Tibial nerve (tissue), 4 donors: ENCODE measurements at places on chromosomes 4 and X. TPM values are rescaled to one million over a fixed set of nuclear protein-coding genes. Genes with fewer than 3 reads are reported as not detected.

PRAF2 gene
- 21.0 TPM for total RNA-seq

SSX4B gene
- not detected for total RNA-seq

- DNase-seq, result no peak
These were observed 4.1 kb downstream of the ATP1B4 start for GRCh38 chrX:120365968-120366367.

APLN gene
- 0.20 TPM for total RNA-seq

DNA sequence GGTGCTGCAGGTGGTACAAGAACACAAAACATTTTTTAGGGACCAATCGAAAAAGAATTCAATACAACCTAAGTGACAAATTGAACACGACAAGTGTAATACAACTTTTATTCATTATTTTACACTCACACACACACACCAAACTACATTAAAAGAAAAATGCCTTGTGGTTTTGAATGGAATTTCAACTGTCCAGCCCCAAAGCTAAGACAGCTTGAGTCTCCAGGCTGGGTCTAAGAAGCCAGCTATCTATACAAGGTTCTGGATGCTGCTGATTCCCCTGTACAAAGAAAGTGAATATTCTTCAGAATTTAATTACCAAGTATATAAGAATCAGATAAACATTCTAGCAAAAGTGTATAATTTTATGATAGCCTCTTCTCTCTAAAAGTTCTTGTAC lies 118.2 kb downstream of the PPP3CA start:
- DNase-seq, result no peak

- no peak for DNase-seq
These were observed 9.6 kb upstream of the RUFY3 start for GRCh38 chr4:70712150-70712549.

DNA sequence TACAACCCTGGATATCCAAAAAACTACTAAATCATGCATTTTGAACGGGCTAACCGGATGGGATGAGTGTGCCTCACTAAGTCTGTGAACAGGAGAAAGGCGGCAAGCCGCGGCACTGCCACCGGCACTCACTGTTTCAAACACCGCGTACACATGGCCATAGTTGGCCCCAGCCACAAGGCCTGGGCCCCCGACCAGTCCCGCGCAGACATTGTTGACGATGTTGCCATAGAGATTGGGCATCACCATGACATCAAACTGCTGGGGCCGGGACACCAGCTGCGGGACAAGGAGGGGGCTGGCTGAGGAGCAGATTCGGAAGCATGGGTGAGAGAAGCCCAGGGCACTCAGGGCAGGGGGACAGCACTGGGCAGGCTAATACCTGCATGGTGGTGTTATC lies 5.8 kb downstream of the SRPK3 start:
- DNase-seq, result no peak

DNA sequence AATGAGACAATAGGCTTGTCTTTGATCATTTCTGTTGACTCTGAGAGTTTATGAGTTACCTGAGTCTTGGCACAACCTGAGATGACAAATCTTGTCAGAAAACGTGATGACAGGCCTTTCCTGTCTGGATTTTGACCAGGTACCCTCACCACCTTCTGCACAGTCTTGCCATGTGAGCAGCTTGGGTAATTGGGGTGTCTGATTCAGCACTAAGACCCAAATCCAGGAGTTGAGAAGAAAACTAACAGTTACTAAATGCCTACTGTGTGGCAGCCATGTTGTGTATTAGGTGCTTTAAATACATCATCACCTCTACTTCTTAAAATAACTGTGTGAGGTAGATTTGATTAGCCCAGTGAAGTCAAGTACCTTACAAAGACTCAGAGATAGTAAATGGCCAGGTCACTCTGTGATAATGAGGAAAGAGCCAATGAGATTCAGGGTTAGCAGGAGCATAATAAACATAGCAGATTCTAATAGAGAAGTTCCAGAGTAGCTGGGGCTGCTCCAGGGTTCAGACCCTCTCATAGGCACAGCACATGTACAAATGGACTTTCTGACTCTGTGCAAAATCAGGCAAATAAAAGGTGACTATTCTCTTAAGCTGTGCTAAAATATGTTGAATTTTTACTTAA lies 2.8 kb downstream of the EREG start:
- no peak for DNase-seq

GLRA2 gene
- total RNA-seq, result not detected

SMIM10L2A gene
- total RNA-seq, result 0.78 TPM

DNA sequence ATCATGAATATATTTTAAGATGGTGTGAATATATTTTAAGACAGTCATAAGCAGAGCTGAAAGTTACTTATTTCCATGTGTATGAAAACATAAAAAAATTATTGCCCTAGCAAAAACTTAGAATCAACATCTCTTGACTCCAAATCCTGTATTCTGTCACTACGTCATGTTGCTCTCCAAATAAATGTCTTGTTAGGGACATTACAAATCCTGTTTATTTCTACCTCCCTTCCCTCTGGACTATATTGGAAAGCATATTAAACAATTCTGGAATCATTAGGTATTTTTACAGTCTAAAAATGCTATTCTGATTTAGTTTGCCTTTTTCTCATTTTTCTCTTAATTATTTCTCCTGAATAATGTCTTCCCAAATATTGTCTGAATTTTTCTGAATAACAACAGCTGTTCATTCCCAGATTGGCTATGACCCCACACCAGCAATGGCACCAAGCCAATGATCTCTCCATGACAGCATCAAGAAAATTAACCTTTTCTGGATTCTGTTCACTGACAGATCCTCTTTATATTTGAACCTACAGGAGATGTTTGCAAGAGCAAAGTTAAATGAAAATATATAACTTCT lies 523.1 kb downstream of the IQCM start:
- DNase-seq, result no peak

- no peak for DNase-seq
These were observed 1.4 kb downstream of the PALLD start for GRCh38 chr4:168498251-168498650.

ARHGAP24 gene
- 71.2 TPM for total RNA-seq

DNA sequence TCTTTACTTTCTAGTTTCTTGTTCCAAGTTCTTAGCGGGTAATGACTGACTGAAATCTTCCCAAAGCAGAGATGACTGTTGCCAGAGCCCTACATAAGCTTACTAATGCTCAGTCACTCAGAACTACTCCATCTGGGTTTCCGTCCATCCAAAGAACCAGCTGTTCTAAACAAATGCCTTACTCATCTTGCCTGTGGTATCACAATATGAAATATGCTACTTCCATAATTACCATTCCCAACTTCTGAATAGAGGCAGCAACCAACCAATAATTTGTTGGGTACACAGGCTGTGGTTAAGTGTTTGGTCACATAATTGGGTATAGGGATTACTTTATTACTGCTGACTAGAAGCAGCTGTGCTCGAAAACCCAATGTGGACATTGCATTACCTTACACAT lies 930.2 kb upstream of the DIAPH2 start:
- no peak for DNase-seq

DNA sequence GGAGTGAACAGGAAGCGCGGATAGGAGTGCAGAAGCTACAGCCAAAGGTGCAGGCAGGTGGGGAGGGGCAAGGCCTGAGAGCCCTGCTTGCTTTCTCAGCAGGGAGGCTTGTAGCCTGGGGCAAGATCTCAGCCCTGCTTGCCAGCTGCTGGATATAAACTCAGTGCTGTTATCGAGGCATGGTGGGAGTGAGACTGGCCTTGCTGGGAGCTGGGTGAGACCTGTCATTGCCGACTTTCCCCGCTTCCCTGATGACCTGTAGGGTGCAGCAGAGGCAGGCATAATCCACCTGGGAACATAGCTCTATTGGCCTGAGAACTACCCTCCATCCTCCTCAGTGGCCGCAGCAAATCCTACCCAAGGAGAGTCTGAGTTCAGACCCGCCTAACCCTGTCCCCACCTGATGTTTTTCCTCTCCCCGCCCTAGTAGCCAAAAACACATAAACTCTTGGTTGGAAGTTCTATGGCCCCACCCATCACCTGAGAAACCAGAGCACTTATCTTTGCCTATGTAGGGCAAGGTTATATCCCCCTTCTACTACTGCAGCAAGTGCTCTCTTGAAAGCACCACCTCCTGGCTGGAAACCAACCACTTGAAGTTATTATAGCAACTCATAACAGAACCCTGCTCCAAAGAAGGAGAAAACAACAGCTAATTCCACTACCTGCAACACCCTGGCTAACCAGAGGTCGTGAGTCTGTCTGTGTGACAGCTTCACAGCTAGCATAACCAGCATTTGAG lies 80.7 kb downstream of the FHIP1A start:
- no peak for DNase-seq

GRCh38 chr4:28557755-28558154 lies 1697.1 kb downstream of the STIM2 start:
- no peak for DNase-seq

- no peak for DNase-seq
These were observed 167.4 kb downstream of the HS3ST1 start for GRCh38 chr4:11261066-11261850.

MAGEA2 gene
- total RNA-seq, result not detected
